ENCODE measurements at places on chromosomes 3 and 15.

DNA sequence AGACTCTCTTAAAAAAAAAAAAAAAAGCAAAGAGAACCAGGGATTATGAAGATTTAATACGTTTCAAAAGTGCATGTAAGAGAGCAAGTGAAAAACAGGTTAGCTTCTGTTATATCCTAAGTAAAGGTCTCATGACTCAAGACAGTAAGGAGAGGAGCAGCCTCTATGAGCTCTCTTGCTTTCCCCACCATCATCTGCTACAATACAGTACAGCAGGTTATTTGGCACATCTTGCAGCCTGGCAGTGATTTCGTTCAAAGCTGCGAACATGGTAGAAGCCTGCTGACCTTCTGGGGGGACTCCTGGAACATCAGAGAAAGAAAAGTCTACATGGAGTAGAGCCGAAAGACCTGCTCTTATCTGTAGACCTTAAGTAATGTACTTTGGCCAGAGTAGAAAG, 129.2 kb upstream of the PLXND1 start:
- no peak for DNase-seq

DNA sequence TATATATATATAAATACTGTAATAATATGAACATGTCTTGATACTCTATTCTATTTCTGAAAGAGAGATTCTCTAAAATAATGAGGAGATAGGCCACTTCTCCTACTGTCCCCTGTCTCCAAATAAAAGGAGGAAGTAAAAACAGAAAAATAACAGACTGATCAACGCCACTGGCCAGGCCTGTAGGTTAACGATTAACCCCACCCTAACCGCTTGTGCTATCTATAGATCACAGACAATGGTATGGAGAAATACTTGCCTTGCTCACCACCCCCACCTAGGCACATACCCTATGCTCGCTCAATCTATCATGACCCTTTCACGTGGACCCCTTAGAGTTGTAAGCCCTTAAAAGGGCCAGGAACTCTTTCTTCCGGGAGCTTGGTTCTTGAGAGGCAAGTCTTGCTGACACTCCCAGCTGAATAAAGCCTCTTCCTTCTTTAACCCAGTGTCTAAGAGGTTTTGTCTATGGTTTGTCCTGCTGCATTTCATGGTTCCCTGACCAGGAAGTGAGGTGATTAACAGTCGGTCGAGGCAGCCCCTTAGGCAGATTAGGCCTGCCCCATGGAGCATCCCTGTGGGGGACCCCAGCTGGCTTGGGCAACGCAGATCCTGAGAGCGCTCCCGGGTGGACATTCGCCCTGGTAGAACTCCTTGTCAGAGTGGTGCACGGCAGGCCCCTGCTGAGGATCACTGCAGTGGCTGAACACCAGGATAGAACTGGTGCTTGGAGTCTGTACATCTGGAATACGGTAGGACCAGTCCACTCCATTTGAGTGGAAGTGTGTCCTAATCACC, 521.8 kb upstream of the CNTN3 start:
- no peak for DNase-seq

- DNase-seq = no peak
Observed at GRCh38 chr15:67396114-67396513, 124.8 kb upstream of the C15orf61 start.

- DNase-seq = no peak
Observed at GRCh38 chr15:58666957-58667356, 82.5 kb downstream of the ADAM10 start.

DNA sequence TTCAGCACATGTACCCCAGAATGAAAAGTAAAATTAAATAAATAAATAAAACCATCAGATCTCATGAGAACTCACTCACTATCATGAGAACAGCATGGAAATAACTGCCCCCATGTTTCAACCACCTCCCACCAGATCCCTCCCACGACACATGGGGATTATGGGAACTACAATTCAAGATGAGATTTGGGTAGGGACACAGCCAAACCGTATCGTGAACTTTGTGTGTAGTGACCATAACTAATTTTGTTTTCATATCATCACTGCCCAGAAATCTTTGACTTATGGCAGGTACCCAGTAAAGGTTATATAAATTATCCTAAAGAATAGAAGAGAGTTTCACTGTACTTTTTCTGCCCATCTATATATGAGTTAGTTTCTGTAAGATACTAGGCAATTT, 766.5 kb downstream of the ROBO1 start:
- no peak for DNase-seq

- no peak for DNase-seq
Observed at GRCh38 chr15:73175382-73175781, 123.1 kb downstream of the NEO1 start.

DNA sequence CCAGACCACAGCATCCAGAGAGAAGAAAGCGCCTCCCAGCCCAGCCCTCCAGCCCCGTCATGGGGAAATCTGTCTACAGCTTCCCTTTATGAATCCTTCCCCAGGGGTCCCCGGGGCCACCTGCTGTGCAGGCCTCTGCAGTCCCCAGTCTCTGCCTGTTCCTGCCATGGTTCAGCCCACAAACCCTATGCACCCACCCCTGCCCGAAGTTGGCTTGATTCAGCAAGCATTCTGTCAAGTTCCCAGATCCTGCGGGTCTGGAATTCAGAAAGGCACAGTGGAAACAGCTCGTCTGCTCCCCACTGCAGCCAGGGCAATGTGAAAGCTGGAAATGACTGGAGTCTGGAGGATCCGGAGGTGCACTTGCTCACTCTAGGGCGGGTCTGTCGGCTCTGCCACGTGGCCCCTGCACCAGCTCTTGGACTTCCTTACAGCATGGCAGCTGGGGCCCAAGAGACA, 2.9 kb upstream of the OCA2 start:
- DNase-seq = no peak

- DNase-seq = peak; percentile 67
Observed at GRCh38 chr3:13650210-13651056, 101.5 kb downstream of the FBLN2 start.

DNA sequence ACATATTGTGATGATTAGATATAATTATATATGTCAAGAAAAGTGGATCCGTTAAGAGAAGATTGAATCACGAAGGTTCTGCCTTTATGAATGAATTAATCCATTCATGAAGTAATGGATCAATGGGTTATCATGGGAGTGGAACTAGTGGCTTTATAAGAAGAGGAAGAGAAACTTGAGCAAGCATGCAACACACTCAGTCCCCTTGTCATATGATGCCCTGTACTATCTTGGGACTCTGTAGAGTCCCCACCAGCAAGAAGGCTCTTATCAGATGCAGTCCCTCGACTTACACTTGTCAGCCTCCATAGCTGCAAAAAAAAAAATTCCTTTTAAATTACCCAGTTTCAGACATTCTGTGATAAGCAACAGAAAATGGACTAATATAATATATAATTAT, 301.9 kb downstream of the RAP2B start:
- DNase-seq = no peak

GRCh38 chr3:53253707-53254508, 1.9 kb downstream of the TKT start:
- DNase-seq = no peak

DNA sequence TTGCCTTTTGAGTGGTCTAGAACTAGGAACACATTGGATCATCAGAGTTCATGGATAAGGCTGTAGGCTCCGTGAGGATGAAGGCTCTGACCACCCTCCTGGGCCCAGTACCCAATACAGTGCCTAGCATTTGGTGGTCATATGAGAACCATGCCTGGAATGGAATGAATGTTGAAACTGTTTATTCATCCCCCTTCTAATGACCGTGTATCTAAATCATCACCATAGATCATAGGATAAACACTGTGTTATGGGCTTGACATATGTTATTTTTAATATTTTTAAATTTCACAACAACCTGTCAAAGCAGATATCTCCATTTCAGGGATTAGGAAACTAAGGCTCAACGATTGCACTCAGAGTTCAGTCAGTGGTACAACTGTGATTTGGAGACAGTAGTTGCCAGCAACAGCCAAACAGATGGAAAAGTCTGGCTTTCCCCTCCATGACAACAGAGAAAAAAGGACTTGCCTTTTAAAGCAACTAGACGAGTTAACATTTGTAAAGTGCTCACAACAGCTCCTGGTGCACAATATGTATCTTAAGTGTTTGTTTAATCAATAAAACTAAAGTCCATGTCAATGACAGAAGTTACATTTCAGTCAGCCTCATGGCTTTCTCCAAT, 89.6 kb downstream of the TMEM266 start:
- no peak for DNase-seq

DNA sequence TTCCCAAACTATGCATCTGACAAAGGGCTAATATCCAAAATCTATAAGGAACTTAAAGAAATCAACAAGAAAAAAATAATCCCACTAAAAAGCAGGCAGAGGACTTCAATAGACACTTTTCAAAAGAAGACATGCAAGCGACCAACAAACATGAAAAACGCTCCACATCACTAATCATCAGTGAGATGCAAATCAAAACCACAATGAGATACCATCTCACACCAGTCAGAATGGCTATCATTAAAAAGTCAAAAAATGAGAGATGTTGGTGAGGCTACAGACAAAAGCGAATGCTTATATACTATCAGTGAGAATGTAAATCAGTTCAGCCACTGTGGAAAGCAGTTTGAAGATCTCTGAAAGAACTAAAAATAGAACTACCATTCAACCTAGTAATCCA, 20.2 kb downstream of the CFAP44 start:
- no peak for DNase-seq

DNA sequence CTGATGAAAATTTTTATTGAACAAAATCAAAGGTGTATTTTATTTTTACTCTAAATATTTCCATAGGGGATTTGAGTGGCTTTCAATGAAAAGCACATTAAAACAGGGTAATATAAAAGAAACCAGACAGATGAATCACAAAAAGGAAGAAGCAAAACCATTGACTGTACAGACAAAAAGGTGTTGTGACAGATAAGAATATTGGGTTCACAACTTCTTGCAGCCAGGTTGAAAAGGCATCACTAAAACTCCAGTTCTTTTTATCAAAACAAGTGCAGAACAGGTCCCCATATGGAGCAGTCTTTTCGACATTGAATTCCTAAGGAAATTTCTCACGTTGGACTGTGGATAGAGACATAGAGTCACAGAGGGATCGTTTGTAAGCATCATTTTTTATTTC, 53.8 kb downstream of the AGTR1 start:
- DNase-seq = no peak

GRCh38 chr15:28018291-28019044, 80.6 kb downstream of the OCA2 start:
- DNase-seq = no peak

DNA sequence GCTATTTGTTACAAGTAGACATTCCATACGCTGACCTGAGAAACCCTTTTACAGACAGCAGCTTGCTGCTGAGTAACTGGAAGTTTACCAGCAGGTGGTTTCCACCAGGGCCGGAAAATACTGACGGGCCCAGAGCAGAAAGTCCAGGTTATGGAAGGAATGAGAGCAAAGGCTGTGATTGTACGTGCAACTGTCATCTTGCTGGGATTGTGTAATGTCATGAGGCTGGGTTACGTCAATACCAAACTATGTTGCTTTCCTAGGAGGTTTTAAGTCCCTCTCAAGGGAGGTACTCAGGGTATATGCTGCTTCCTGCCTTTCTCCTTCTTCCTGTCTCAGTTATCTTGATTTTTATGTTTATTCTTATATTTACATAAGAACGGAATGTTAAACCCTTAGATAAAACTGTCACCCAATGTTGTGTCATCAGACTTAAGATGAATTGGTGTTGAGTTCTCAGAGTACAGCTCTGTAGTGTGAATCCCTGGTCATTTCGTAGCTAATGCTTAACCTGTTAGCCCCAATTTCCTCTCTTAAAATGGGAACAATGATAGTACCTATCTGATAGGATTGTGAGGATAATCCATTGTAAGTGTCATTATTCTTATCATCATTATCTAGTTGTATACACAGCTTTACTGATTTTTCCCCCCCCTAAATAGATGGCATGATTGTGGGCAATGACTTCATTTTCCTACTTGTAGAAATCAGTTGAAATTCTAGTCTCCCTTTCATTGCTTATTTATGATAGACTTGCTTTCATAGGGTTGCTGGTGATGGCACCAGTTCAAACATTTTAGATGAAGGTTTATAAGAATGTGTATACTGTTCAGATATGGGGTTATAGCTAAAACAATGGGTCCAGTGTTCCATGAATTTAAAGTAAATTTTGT, 101.4 kb downstream of the FNDC3B start:
- DNase-seq = no peak

- DNase-seq = no peak
Observed at GRCh38 chr3:7487763-7488162, 626.8 kb downstream of the GRM7 start.

DNA sequence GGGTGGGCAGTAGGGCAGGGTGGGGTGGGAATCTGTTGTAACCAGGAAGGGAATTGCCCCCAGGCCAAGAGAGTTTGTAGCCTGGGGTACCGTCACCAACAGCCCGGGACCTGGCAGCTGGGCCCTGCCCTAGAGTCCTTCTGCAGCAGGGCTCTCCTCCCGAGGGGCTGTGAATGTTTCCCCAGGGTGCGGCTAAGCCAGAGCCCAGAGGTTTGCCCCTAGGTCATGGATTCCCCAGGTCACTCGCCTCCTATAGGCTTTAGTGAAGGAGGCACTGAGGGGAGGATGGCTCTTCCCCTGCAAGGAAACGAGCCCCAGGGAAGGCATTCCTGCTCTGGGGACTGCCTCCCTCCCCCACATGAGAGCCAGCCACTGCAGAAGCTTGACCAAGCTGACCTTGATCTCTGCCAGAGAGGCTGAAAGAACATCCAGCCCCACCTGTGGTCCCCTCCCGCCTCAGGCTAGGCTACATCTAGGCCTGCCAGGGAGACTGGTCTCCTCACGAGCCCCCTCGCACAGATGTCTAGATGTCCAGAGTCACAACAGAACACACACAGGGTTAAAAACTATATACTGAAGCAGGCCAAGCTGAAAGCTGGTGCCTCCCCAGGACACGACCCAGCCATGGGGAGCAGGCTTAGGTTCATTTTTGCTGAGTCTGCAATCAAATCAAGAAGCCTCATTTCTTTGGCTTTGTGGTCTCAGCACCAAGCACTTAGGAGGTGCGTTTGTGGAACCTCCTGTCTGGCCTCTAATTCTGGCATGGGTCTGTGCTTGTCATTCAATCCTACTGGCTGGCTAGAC, 69.1 kb upstream of the TAMM41 start:
- DNase-seq = no peak

DNA sequence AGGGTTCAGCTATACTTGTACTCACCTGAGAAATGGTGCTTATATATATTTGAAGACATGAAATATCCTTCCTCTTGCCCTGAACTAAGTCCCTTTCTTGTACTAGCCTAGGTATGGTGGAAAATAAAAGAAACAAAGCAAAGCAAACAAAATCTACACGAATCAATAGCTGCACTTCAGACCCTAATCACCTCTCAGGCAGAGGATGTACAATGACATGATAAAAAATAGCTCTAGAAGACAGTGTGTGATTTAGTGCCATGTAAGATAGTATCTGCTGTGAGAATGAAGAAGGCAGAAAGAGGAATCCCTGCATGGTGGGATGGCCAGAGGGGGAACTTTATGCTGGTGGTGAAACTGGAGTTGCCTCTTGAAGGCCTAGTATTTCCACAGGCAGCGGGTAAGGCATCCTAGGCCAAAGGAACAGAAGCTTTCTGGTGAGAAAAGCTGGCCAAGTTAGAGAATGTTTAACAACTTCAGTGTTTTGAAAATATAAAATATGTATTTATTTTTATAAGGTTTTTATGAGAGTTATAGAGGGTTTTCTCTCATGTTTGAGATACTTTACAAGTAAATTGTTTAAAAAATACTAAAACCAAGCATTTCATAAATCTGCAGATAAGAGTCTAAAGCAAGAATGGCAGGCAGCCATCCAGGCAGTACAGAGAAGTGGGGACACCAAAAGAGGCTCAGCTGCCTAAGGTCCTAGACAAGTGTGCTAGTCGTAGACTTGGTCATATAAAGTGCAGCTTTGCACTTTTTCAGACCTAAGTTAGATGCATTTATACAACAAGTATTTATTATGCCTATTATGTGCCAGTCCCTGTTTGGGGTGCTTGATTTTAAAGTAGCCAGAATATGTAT, 14.9 kb downstream of the LEKR1 start:
- no peak for DNase-seq
